ENCODE measurements at places on chromosomes 4 and X. TPM values are rescaled to one million over a fixed set of nuclear protein-coding genes. Genes with fewer than 3 reads are reported as not detected.

- ATAC-seq, result no peak
Measured at GRCh38 chr4:182768838-182769237, 148.3 kb downstream of the DCTD start.

MAGEA2B gene
- not detected for total RNA-seq

ADRA2C gene
- total RNA-seq, result 0.60 TPM

- ATAC-seq, result no peak
Measured at GRCh38 chr4:7705062-7705461, 234.6 kb downstream of the AFAP1 start.

DNA sequence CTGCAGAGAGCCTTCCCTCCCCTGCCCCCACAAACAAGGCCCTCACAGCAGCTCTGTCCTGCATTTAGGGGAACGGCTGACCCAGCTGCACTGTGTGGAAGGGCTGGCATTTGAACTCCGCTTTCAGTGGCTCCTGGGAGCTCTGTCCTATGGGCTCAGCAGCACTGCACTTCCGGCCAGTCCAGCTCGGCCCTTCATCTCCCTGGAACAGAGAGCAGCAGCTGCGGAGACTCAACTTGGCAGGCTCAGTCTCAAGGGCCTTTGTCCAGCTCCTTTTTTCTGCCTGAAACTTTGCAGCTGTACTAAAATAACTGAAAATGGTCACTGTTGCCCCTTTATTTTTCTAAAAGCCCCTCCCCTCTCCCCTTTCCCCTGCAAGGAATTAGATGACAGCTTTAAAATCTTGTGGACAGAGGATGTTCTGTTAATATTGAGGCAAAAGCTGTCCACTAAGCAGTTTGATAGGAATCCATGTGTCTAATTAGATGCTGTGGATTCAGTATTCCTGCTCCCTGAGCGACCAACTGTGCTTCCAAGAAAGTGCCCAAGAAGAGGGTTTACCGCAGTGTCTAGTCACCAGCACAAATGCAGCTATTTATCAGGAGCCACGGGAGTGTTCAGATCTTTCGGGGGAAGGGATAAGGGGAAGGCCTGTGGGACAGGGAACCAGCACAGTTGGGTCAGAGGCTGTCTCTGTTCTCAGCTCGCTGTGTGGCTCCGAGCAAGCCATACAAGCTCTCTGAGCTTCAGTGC, 133.1 kb downstream of the AFAP1 start:
- no peak for ATAC-seq

IL2 gene
- total RNA-seq, result not detected

DNA sequence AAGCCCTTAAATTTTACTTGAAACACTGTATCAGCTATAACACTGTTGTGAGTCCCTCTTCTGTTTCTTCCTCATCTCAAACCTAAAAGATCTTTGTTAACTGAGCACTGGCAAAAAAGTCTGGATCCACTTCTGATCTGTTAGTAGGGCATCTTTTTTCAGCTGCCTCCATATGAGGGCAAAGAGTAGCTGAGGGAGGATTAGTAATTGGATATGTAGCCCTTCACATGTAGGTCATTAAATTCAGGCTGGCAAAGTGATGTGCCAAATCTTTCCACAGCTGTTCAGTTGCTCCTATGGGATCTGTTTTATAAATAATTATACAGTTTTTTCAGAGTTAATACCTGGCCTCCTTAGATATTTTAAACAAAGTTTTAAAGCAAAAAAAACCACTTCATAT, 1.1 kb upstream of the TRMT10A start:
- no peak for ATAC-seq

PCDH11X gene
- total RNA-seq, result not detected

DNA sequence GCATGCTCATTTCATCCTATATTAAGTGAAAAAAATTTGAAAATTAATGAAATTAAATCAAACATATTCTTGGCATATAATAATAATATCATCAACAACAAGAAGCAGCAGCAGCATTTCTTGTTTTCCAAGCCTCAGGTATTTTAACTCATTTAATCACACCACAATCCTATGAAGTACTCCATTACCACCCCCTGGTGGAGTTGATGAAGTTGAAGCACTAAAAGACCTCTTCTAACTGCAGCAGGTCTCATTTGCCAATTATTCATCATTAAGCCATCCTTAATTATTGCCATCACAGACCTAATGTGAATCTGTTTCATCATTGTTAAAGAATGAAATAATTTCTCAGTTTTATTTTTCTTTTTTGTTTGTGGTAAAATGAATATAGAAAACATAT, 801.4 kb upstream of the GRID2 start:
- ATAC-seq, result no peak

TMPRSS11B gene
- 36.9 TPM for total RNA-seq

C4orf33 gene
- total RNA-seq, result 17.9 TPM

NDNF gene
- total RNA-seq, result 0.44 TPM

PRKG2 gene
- total RNA-seq, result 1.3 TPM

TRO gene
- 2.7 TPM for total RNA-seq

- no peak for ATAC-seq
Measured at GRCh38 chr4:17670423-17670822, 56.0 kb downstream of the MED28 start.

DNA sequence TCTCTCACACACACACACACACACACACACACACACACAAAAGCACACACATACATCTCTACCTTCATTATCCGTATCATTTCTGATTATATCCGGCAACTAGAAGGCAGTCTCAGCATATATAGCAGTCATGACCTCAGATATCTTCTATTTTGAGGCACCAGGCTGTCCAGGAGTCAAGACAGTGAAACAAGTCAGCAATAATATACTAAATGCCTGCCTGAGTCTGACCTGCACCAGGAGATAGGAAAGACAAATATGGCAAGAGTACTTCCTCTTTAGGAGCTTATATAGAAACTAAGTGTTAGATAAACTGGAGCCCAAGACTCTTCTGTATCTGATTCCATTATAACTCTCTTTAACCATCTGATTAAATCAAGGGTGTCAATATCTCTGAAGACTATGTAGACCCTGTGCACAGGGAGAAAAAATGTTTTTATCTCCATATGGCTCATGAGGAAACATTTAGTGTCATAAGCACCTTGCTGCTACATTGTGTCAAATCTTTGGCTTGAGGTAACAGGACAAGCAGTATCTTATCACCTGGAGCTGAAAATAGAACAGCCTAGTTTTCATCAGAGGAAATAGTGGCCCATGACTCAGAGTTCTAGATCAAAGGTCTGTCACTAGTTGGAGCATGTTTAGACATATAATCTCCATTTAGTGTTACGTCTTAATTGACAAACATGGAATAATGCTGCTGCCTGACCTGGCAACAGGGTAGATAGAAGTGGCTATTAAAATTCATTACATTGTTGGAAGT, 27.0 kb upstream of the FAM47B start:
- ATAC-seq, result no peak

GRCh38 chr4:165716472-165716871, 156.6 kb upstream of the TLL1 start:
- ATAC-seq, result no peak

DNA sequence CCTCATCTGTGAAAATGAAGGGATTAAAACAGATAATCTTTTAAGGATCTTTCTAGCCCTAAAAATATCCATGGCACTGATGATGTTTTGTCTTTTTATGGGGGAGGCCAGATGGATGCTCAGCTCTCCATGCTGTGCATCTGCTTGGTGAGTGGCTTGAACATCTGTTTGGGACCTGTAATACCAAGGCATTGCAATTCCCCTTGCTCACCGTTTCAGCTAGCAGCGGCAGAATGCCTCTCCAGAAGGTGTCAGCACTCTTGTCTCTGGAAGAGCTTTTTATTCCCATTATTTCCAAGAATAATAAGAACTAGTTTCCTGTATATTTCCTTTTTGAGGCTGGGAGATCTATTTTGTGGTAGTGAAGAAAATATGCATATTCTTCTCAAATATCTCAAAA, 151.9 kb upstream of the ANK2 start:
- no peak for ATAC-seq

DIPK2B gene
- 2.9 TPM for total RNA-seq

GRCh38 chrX:29453333-29453732, 762.0 kb upstream of the MAGEB2 start:
- ATAC-seq, result no peak

DNA sequence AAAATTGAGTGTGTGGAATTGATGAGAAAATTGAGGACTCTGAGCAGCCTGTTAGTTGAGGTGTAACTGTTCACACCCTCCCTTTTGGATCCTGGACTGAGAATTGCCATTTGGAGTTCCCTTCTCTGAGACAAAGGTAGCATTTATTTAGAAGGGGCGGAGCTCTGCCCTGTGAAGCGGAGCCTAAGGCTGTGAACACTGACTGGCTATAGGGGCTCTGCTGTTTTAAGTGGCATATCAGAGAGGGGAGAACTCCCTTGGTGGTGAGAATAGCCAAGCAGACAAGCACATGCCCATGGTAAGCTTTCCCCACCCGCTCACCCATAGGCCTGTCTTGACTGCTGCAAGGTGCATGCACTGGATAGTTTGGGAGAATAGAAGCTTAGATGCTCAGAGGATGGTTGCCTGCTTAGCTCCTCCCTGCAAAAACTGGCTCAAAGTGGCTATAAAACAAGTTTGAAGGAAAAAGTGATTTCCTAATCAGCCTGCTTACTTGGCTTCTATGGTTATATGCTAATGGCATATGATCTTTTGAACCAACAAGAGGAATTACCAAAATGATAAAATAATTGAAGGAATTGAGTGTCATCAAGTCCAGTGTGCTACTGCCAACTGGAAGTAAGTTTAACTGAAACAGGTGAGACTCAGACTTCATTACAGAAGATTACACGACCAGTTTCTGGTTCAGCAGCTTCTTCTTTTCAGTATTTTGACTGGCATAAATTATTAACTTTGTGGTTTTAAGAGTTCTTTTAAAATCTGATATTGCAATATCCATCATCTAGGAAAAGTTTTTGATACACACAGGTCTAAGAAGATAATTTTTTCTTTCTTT, 108.4 kb downstream of the AFF1 start:
- ATAC-seq, result no peak

CXCL11 gene
- 0.24 TPM for total RNA-seq

DNA sequence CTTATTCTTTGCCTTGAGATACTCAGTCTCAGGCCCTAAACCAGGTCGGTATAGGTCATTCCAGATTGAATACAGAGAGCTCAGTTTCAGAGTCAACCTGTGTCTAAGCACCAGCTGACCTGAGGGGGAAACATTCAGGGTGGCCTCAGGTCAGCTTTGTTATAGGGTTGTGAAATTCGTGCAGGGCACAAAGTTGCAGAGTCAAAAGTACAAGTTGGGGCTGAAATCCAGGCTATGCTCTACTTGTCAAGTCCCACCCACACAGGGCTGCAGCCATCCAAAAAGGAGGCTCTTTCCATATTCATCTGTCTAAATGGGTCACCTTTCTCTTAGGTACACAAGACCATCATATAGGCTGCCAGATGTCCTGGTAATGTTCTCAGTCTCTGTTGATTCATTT, 89.7 kb downstream of the ITIH6 start:
- ATAC-seq, result no peak

HTR2C gene
- total RNA-seq, result not detected

DNA sequence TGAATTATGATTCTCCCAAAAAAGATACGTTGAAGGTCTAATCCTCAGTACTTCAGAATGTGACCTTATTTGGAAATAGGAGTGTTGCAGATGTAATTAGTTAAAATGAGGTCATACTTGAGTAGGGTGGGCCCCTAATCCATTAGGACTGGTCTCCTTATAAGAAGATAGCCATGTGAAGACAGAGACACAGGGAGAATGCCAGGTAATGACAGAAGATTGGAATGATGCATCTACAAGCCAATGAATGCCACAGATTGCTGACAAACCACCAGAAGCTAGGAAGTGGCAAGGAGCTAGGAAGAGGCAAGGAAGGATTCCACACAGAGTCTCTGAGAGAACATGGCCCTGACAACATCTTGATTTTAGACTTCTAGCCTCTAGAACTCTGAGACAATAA, 7.4 kb upstream of the RPS6KA3 start:
- ATAC-seq, result no peak

DNA sequence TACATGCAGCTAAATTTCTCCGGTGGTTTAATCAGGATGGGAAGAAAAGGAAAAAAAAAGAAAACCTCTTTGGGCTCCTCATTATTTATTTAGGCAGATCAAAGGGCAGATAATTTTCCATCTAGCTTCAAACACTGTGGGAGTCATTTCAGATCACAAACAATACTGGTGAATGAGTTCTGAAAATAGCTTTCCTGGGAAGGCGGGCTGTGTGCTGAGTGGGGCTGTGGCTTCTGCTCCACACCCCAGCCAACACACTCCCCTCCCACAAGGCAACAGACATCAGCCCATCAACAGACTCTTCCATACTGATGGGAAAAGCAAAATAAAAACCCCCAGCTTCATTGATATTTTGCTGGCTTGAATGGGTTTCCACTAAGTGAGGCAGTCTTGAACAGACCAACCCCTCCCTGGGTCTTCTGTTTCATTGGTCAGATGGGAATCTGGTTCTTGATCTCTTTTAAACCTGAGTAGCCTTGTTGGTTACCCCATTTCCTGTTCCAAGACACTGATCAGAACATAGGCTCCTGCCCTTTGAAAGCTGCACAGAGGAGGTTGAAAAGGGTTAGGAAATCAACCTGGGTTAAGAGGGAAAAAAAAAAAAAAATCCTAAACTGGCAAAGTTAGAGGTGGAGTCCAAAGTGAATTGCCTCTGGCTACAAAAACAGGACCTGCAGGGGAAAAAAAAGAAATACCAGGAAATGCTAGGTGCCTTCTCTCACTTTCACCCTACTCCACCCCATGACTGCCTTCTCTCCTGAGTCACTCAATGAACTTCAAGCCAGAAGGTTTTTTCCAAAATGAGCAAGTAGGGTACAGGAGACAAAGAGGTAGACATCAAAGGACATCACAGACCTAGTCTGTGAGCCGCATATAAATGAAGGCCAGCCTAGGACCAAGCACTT, 20.0 kb downstream of the AMOT start:
- peak; percentile 63 for ATAC-seq

DNA sequence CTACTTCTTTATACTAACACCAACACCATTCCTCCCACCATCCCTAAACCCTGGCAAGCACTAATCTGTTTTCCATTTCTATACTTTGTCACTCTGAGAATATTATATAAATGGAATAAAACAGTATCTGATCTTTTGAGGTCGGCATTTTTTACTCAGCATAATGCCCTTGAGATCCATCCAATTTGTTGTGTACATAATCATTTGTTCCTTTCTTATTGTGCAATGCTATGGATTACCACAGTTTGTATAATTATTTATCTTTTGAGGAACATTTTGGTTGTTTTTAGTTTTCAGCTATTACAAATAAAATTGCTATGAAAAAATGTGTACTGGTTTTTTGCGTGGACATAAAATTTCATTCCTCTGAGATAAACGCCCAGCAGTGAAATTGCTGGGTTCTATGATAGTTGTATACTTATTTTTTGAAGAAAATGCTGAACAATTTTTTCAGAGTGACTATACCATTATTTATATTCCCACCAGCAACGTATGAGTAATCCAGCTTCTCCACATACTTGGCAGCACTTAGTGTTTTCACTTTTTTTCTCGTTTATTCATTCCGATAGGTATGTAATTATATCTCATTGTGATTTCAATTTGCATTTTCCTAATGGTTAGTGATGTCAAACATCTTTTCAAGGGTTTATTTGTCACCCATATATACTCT, 154.3 kb upstream of the DCAF8L1 start:
- no peak for ATAC-seq

- peak; percentile 21 for ATAC-seq
Measured at GRCh38 chrX:154472685-154473632, 6.1 kb downstream of the LAGE3 start.

CXCL1 gene
- total RNA-seq, result 22.9 TPM

All from esophagus mucosa (tissue), 1 donor.